WTC11 (cell line): ENCODE measurements at places on chromosomes 13 and 19. TPM values are rescaled to one million over a fixed set of nuclear protein-coding genes. Genes with fewer than 3 reads are reported as not detected.

Gene SERPINE3
- 0.16 to 0.64 TPM (median 0.59 TPM) in 3 replicates for total RNA-seq

Gene C13orf42
- 6.3 to 8.2 TPM (median 7.0 TPM) in 3 replicates for total RNA-seq

Gene PSG1
- total RNA-seq, result not detected in 3 replicates

Gene THAP8
- total RNA-seq, result 6.6 to 10.7 TPM (median 6.9 TPM) in 3 replicates

DNA sequence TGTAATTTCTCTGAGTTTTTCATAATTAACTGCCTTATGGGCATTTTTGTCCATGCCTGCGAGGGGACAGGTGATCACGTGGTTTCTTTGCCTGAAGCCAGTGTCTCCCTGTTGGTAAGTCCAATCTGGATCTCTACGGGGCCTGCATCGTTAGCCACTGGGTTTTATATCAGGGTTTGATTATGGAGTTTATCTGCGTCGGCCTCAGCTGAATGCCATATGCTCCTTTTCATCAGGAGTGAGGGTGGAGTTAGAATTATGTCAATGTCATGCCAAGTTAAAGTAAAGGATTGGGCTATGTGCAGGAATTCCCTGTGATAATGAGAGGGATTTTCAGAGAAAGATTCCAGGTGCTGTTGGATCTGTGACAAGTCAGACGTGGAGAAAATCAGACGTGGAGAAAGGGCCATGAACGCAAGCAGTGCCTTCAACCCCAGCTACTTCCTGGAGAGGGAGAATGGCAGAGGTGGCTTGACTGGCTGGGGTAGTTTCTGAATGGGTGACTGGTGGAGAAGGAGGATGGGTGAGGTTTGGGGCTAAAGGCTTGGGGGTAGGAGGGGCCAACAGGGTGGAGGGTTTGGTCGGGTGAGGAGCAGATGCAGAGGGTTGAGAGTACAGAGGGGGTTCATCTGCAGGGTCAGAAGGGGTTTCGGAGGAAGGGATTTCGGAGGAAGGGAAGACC lies 24.3 kb downstream of the TMEM255B start:
- H3K4me3 ChIP-seq, result no peak overlapping the region
- H3K27ac ChIP-seq, result no peak overlapping the region
- peaks cover 5% of the 10 kb centered on the region for H3K27me3 ChIP-seq

DNA sequence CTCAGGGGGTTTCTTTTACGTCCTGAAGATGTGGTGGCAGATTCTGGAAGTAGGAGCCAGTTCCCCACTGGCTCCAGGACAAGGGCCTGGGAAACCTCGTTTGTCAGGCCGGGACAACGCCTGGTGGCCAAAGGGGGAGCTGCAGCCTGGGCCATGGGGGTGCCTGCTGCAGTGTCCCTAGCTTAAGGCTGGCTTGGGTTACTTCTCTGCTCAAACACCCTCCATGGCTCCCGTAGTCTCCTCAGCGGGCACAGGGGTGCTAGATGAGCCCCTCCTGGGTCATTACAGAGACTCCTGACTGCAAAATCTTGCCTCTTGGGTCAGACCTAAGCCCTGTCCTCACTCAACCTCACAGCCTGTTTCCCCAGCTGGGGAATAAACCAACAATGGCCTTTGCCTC lies 14.7 kb downstream of the CILP2 start:
- H3K4me1 ChIP-seq, result no peaks in the 10 kb centered on the region
- no peaks in the 10 kb centered on the region for H3K36me3 ChIP-seq
- DNase-seq, result peak; percentile 84
